Stimulated activated CD8-positive, alpha-beta memory T cell treated with anti-CD3 and anti-CD28 coated beads, Interleukin-7, amount 100 ng/mL, for 1 hour (primary cell): ENCODE measurements at places on chromosomes 7 and 10.

- DNase-seq: no peak
Measured at GRCh38 chr7:46522354-46522906, 601.4 kb upstream of the IGFBP3 start.

DNA sequence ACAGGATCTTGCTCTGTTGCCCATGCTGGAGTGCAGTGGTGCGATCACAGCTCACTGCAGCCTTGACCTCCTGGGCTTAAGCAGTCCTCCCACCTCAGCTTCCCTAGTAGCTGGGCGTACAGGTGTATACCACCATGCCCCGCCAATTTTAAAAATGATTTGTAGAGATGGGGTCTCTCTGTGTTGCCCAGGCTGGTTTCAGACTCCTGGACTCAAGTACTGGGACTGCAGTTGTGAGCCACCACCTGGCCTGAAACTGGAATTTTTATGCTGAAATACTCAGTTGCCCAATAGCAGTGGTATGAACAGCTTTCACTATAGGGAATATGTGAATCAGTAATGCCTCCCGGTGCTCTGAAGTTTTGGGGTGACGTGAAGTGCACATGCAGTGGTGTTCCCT lies 7.6 kb downstream of the ZRANB1 start:
- no peak for DNase-seq

- no peak for DNase-seq
Measured at GRCh38 chr7:111839261-111839660, 277.0 kb upstream of the IMMP2L start.

GRCh38 chr7:148800677-148801076 lies 83.4 kb downstream of the EZH2 start:
- no peak for DNase-seq

DNA sequence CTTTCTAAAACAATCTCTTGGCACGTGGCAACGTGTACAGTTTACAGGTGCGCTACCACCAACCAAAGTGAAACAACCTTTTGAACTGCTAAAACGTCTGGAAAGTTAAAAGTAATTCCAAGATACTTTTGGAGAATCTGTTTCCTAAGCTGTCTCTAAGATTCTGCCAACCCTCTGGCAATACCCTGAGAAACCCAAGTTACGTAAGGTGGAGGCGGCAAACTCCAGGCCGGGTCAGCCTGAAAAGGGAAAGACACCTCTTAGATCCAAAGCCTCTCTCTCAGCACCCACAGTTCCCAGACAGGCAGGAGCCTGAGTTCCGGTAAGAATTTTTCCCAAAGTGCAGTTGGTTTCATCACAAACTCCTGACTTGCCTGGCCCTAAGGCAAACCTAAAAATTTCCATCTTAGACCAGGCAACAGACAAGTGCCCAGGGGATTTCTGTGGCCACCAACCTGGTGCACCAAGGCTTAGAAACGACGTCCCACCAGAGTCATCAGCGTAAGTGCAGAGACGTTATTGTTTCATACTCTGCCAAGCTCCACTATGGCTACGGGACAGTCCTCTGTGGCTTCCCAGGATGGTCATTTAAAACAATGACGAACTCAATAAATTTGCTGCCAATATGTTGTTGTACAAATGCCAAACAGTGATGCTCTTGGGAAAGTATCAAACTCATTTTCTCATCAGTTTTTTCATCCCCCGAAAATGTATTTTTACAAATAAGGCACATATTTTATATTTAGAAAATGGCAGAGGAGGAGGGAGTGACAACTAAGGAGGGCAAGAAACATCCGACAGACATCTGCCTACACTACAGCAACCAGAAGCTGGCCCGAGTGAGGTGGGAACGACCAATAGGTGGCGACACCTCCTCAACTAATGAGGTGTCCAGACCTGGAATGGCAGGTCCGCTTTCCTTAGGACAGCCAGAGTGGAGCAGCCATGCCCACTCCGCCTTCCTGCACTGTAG lies 205.8 kb upstream of the FRMD4A start:
- no peak for DNase-seq

GRCh38 chr7:78642751-78643150 lies 810.7 kb downstream of the MAGI2 start:
- DNase-seq: no peak

DNA sequence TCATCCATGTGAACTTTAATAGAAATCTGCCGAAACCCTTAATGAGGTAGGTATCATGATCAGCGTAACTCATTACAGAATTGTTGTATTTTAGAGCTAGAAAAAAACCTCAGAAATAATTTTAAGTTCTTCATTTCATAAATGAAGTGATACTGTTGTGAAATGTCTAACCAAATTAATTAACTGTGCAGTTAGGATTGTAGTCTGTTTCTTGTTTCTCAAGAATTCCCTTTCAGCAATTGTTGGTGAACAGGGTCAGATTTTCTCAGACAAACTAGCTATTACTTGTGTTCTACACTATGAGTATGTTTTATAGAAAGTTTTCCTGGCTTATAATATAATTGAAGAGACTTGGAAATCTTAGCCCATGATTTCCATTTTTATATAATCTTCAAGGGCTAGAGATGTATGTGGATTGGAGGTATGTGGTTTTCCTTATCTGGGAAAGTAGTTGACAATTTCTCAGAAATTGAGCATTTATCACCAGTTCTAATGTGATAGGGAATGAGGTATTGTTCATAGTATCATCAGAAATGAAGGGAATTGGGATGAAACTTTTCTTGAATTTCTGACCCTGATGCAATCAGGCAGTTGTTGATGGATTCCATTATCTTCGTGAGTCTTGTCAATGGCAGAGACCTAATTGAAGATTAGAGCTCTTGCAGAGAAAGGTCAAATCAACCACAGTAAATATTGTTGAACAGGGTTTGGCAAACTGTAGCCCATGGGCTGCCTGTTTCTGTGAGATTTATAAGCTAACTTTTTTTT lies 55.0 kb downstream of the ST7 start:
- DNase-seq: no peak

GRCh38 chr10:101071267-101071884 lies 9.6 kb downstream of the KAZALD1 start:
- no peak for DNase-seq

- DNase-seq: no peak
Measured at GRCh38 chr10:33093362-33093761, 135.3 kb upstream of the ITGB1 start.

GRCh38 chr7:48638041-48638440 lies 286.3 kb upstream of the CDC14C start:
- DNase-seq: no peak

DNA sequence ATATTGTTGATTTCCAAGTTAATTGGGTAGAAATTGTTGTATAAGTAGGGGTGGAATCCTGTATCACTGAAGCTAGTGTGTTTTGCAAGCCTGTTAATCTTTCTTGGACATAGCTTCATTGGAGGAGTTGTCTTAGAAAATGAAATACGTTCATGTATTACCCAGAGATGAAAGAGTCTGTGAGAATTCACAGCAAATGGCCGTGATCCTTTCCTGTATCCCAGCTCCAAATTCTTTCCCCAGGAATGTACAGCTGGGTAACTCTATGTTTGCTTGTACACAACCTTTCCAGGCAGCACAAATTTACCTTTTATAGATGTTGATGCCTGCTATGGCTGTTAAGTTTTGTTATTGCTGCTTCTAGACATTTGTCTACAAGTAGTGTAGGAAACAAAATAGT lies 18.7 kb downstream of the MYPN start:
- DNase-seq: no peak

GRCh38 chr10:119320981-119321380 lies 113.6 kb downstream of the GRK5 start:
- DNase-seq: no peak

DNA sequence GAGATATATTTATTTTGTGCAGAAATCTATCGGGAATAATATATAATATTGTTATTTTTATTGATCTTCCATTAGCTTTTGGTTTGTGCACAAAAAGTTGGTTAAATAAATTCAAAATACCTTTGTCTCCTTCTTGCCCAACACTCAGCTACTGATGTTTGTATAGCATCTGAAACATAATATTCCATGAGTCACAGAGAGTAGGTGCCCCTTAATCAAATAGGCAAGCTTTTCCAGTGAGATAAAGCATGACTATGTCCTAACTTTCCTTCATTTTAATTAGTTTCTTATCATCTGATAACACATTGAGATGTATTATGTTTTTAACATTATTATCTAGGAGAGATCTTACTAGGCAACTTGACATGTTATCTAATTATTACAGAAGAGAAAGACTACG lies 432.2 kb downstream of the KIF20B start:
- DNase-seq: no peak

DNA sequence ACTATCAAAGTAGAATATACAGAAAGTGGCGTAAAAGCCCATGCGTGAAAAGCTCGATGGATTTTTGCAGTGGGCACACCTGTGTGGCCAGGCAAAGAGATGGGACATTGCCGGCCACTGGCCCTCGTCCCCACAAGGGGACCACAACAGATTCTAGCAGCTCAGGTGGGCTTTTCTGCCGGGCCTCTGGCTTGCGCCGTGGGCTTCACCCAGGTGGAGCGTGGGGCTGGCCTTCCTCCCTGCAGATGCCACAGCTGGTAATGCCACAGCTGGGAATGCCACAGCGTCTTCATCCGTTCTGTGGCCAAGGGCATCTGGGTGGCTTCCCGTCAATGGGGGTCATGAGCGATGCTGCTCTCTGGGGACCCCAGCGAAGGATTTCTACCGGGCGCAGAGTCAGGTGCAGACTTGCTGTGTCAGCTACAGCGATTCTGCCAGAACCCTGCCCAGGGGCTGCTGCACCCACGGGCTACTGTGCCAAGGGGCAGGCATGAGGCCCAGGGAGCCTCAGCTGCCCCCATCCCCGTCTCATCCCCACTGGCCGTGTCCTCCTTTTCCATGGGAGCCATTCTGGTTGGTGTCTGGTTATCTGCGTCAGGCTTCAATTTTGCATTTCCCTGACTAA lies 52.5 kb upstream of the NKX6-2 start:
- DNase-seq: no peak

DNA sequence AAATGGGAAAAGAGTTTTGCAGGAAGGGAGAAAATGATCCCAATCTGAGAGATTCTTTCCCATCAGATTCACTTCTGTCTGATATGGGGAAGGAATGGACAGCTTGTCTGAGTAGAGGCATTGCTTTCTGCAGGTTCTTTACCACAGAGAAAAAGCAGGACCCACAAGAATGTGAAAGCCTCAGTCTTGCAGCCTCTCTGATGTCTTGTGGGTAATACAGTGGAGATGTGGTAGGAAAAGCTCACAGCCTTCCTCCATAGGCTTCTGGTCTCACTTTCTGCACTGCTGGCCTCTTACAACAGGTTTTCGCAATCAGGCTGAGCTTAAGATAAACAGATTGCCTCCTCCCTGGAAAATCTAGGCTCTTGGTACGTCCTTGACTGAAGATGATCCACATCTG lies 551 bp downstream of the IFIT1 start:
- no peak for DNase-seq

- no peak for DNase-seq
Measured at GRCh38 chr10:131810036-131810804, 90.6 kb upstream of the PPP2R2D start.

DNA sequence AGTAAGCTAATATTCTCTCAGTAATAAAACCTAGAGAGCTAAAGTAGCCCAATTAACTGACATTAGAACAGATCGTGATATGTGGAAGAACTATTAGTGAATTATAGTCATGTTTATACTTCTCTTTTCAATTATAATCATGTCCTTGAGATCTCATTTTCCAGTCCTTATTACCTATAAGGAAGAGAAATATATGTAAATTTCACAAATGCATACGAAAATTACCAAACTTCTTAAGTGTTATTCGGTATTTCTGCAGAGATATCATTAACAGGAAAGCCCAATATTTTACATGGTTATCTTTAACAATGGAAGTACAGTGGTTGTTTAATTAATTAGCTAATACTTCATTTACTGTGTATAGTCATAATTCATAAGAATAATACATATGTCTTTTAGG lies 110.7 kb downstream of the PTEN start:
- no peak for DNase-seq

- DNase-seq: no peak
Measured at GRCh38 chr10:129966889-129967578, 3.0 kb upstream of the EBF3 start.

GRCh38 chr10:113704637-113705343 lies 25.1 kb downstream of the CASP7 start:
- no peak for DNase-seq

- DNase-seq: no peak
Measured at GRCh38 chr7:5238500-5238899, 44.2 kb upstream of the SLC29A4 start.

- peak; percentile 63 for DNase-seq
Measured at GRCh38 chr7:92833766-92834506, 2.4 kb downstream of the CDK6 start.

DNA sequence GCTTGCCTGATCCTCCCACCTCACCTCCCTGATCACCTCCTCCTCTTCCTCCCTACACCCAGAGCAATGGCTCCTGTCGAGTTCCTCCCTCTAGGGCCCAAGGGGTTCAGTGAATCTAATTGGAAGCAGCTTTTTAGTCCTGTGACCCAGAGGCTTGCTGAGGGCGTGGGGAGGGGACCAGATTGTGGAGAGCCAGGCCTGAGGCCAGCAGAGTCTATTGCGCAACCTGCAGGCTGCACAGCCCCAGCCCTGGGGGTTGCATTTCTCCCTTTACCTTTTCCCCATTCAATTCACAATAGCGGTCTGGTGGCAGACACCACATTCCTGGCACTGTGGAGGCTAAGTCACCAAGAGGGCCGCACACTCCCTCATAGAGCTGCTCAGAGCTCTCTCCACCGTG lies 32.5 kb downstream of the GHRHR start:
- DNase-seq: no peak

GRCh38 chr7:52764492-52765169 lies 270.8 kb upstream of the POM121L12 start:
- no peak for DNase-seq

- DNase-seq: no peak
Measured at GRCh38 chr7:131574741-131575140, 18.3 kb upstream of the PODXL start.

- DNase-seq: no peak
Measured at GRCh38 chr10:19803676-19804075, 12.6 kb upstream of the PLXDC2 start.

DNA sequence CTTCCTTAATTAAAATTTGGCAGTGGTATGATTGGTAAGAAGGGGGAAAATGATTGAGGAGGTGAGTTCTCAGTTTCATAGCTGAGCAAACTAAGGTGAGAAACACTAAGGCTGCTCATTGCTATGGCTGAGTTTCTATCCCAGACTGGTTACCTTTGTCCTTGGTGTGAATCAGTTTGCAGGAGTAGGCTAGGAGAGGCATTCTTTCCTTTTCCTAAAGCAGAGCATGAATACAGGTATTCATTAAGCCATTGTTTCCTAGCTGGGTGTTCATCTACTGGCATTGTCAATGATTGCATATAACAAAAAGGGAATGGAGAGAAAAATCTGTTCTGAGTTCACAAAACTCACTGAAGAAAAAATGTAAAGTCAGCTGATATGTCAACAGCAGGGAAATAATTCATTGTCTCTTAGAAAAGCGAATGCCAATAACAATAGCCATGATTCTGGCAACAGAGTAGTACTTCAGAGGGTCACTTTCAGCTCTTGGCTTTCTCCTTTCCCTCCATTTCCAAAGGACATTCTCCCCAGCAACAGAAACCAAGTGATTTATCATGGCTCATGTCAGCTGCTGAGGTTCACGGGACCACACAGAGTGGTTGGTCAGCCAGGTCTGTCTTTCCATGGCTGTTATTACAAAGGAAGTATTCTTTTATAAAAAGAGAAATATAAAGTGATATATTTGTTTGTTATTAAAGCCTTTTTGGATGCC lies 234.0 kb downstream of the BICC1 start:
- no peak for DNase-seq

GRCh38 chr10:81013771-81014170 lies 476.1 kb downstream of the SH2D4B start:
- DNase-seq: no peak

- no peak for DNase-seq
Measured at GRCh38 chr10:59839576-59839975, 66.8 kb downstream of the CCDC6 start.

- DNase-seq: no peak
Measured at GRCh38 chr10:6525599-6526165, 54.4 kb downstream of the PRKCQ start.
